ENCODE measurements at places on chromosomes 4 and X.

DNA sequence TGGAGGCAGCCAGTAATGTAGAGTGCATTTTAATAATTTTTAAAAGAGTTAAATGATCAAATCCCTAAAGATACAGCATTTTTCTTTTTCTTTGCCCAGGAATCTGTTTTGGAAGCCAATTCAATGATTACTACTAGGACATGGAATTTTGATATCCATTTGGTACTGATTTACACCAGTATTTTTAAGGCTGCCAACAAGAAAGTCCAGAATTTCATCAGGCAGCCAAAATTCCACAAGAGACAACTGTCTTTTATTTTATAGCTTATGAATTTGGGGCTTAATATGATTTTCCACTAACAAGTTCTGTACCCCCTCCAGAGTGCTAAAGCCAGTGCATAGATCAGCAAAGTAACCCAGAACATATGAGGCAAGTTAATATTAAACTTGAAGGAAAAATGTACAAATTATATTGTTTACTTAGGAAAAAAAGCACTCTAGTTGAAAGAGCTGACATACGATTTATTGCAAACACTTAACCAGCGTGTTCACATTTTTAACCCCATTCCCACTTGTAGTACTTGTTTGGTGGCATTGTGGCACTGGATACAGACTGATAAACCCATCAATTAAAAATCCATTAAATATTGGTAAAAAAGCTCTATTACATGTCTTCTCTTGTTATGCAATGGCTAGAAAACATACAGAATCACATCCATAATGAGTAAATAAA lies 259.7 kb downstream of the DCHS2 start:
- DNase-seq = no peak

GRCh38 chrX:124651031-124651430 lies 304.7 kb downstream of the SH2D1A start:
- no peak for DNase-seq

GRCh38 chr4:52864793-52865192 lies 2.7 kb downstream of the RASL11B start:
- peak; percentile 76 for DNase-seq

- DNase-seq = no peak
Measured at GRCh38 chr4:143212566-143212965, 27.8 kb downstream of the USP38 start.

DNA sequence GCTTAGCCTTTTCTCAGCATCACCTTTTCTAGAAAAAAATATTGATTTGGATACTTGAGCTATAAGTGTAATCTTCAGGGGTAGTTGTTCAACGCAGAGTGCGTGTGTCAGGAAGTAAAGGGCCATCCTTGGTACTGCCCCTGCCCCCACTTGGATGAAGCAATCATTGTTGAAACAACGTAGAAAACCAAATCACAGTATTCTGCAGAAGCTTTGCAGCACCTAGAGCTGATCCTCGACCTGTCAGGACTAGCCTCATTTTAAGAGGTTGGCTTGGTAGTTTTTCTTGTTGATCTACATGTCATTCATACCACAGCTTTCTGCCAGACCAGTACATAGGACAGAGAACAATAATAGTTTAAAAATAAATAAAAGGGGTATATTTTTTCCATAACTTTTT lies 65.3 kb upstream of the MYOZ2 start:
- no peak for DNase-seq

DNA sequence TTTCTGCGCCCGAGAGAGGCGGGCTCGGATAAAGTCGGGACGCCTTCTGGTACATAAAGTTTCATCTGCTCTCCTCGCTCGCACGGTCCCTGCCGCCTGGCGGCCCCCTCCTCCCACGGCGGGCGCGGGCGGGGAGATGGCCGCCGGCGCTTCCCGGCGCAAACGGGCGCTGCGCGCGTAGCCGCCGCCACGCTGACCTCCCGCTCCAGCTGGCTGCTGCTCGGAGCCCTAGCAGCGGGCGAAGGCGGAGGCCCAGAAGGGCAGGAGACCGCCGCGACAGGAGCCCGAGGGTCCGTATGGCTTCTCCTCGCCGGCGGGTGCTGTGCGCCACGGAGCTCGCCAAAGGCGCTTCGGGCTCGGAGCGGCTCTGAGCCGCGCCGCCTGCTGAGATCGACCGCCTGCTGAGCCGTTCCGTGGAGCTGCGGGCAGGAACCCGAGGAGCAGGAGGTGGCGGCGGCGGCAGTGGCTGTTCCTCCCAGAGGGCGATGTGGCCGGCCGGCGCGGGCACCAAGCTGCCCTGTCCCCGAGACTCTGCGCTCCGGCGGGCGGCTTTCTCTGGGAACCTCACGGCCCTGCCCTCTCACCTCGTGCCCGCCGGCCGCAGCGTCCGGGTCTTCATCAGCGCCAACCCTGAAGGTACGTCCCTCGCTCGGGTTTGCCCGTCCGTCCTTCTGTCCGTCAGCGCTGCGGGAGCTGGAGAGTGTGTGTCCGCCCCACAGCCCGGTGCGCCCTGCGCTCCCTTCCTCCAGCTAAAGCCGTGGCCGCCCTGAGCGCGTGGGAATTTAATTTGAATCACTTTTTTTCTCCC lies at the start of gene NWD2:
NWD2 (plus strand) TSS at position 161 of the 808 bp plus-strand sequence; CDS start at position 486, 325 bp downstream.
- no peak for DNase-seq

DNA sequence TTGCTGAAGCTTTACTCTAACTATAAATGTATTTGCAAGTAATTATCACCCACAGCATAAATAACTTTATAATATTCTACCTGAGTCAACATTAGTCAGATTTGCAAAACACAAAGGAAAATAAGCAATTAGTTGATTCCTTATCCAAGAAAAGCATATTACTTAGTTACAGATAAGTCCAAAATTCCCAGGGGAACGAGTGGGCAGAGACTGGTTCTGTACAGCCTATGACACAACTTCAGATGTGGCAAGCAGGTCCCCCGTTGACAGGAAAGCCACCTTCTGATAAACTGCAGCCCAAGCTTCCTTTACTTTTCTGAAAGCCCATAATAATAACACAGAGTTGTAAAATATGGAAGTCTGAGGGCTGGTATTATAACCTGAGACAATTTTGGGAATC lies 62.4 kb upstream of the NDP start:
- DNase-seq = no peak

DNA sequence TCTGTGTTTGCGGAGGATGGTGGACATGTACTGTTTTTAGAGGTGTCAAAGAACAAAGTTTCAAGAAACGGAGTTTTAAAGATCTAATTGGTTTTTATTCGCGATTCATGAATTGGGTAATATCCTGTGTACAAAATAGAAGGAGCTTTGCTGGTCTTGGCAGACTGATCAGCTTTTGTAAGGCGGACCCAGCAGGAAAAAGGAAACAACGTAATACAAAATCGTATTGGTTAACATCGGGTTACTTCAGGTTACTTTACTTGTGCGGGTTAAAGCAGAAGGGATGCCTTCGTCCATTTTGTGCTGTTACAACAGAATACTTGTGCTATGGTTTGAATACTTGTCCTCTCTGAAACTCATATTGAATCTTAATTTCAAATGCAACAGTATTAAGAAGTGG lies 11.4 kb upstream of the NYX start:
- DNase-seq = no peak

DNA sequence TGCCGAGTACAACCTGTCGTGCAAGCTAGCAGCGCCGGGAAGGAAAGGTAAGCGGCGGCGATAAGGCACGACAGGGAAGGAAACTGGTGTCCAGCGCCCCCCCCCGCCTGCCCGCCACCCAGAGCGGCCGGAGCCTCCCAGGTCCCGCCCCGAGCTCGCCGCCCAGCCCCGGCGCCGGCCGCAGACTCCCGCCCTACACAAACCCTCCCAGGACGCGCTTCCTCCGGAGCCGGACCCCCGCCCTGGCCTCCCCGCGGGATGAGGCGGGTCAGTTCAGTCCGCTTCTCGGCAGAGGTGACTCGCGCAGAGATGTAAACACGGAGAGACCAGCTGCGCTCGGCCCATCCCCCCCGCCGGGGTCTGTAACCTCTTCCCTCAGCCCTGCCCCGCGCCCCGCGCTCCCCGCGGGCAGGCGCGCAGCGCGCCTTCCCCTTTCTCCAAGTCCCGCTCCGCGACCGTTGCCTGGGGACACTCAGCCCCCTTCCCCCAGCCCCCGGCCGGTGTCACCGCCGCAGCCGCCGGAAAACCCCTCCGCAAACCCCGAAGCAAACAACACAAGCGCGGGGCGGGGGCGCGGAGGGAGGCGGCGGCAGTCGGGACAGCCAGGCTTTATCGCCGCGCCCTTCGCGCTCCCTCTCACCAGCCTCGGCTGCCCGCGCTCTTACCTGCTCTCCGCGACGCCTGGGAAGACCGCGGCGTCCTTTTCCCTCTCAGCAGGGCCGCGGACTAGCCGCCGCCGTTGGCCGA lies 543 bp downstream of the ELF2 start:
- peak; percentile 81 for DNase-seq
